ENCODE measurements at places on chromosomes 3 and 15.

DNA sequence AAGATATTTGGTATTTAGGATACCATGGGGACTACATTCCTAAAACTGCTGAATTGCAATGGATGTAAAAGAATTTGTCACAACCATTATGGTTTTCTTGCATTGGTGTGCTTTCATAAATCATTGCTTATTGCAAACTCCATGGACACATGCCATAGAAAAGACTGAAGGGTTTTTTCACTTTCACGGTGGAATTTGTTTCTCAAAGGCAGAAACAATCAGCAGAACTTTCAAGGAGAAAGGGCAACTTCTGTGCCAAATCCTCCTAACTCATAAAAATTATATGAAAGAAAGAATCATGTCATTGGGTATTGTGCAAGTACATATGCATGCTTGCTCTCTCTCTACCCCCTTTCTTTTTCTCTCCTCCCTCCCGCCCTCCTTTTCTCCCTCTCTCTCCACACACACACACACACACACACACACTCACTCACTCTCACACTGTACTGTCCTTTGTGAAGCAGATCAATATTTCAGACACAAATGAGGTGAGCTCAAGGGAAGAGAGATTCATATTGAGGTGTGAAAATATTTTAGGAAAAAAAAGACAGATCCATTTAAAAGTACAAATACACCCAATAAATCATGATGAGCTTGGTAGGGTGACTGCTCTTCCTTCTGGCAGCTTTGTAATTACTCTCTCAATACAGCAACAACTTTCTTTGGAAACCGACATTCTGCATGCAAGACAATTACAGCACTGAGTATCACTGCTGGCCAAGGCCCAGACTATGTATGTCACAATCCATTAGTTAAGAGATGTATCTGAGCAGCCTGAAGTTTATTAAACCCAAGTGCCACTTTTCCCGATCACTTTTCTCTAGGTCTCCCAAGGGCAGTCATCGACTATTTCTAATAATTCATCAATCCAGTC lies 492.6 kb downstream of the TUSC7 start:
- DNase-seq = no peak

DNA sequence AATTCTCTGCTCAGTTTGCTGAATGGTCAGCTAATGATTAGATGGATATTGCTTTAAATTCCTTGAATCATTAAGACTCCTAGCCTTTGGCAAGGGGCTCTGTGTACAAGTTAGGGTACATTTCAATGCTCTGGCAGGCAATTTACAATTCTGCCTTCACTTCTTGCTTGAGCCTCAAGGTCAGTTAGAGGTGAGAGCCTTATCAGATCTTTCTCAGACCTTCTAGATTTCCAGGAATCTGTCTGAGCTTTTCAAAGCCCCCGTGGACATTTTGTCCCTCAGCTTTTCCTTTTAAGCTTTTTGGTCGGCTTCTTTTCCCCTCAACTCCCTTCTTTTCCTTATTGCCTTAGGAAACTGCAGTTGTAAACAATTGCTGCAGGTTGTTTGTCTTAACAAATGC lies 34.7 kb downstream of the TGM4 start:
- DNase-seq = no peak

- DNase-seq = no peak
These were observed 64.8 kb downstream of the SAMMSON start for GRCh38 chr3:70064194-70064779.

- DNase-seq = no peak
These were observed 17.1 kb downstream of the KLF15 start for GRCh38 chr3:126340081-126340511.

DNA sequence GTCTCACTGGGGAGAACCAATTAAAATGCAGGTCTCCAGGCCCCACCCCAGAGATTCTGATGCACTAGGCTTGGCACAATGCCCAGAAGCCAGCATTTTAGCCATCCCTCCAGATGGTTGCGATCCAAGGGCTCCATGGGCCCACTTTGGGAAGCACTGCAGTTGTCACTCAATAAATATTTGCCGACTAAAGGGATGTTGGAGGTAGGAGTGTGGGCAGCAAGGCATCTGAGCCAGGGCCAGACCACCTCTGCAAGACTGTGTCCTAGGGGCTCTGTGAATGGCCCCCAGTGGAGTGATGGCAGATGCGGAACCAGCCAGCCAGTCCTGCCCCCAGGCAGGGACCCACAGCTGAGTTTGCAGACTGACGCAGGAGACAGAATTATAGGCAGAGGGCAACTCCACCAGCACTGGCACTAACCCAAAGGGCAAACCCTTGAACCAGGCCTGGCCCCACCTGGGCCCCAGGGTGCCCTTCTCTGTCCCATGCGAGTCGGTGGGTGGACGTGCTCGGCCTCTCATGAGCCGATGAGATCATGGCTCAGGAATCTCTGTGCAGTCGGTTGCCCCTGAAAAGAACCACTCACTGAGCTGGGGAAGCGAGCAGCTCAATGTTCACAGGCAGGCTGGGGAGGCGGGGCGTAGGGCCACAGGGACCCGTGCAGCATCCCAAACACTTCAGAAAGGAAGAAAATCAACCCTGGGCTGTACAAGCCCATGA lies 49.7 kb downstream of the SEMA5B start:
- no peak for DNase-seq

DNA sequence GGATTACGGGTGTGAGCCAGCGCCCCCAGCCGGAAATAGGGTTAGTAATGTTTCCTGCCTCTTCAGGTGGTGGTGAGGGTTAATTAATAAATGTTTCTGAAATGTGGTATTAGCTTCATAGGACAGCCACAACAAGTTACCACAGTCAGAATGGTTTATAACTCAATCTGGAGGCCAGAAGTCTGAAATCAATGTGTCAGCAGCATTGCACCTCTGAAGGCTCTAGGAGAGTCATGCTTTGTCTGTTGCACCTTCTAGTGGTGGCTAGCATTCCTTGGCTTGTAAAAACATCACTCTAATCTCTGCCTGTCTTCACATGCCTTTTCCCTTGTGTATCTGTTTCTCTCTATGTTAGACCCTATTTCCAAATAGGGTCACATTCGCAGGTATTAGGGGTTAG lies 7.8 kb upstream of the RPSA start:
- no peak for DNase-seq

GRCh38 chr15:58699769-58700168 lies 49.7 kb downstream of the ADAM10 start:
- no peak for DNase-seq

DNA sequence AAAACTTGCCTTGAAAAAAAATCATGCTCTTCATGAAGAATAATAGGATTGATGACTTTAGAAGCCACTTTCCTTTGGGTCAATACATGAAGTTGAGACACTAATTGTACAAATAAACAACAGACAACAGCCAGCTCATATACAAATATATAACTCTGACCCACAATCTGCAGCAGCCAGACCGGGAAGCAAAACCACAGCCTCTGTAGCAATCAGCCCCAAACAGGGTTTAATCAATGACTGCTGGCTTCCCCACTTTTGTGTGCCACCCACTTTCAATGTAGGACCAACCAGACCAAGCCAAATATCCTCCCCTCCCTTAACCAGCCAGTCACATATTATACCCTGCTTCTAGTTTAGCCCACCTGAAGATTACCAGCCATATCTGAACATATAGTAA lies 39.0 kb downstream of the IFT57 start:
- DNase-seq = no peak

GRCh38 chr3:190435618-190436017 lies 14.1 kb downstream of the TMEM207 start:
- DNase-seq = no peak

- no peak for DNase-seq
These were observed 54.5 kb upstream of the SAMMSON start for GRCh38 chr3:69944931-69945493.

Data from activated T-helper 2 cell treated with anti-CD3 and anti-CD28 coated beads, Interferon-gamma antibody, Interleukin-2, Interleukin-4, amounts not matched to agents 10 μg/mL and 5 μg/mL and 100 μg/mL, durations not matched to agents 14 hours and 24 hours and 36 hours (primary cell).